Activated CD4-positive, alpha-beta T cell treated with anti-CD3 and anti-CD28 coated beads, Interleukin-2, amount 50 U/mL, for 16 hours (primary cell): ENCODE measurements at places on chromosomes 4 and X.
A peak's percentile ranks its signal among the peaks of the same experiment; 100 is the strongest.

DNA sequence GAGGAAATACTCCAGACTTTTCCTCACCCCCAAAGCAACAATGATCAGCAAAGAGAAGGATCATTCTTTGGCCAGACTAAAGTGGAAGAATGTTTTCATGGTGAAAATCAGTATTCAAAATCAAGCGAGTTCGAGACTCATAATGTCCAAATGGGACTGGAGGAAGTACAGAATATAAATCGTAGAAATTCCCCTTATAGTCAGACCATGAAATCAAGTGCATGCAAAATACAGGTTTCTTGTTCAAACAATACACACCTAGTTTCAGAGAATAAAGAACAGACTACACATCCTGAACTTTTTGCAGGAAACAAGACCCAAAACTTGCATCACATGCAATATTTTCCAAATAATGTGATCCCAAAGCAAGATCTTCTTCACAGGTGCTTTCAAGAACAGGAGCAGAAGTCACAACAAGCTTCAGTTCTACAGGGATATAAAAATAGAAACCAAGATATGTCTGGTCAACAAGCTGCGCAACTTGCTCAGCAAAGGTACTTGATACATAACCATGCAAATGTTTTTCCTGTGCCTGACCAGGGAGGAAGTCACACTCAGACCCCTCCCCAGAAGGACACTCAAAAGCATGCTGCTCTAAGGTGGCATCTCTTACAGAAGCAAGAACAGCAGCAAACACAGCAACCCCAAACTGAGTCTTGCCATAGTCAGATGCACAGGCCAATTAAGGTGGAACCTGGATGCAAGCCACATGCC is 89.7 kb downstream of the TET2 start:
- DNase-seq: no peak

DNA sequence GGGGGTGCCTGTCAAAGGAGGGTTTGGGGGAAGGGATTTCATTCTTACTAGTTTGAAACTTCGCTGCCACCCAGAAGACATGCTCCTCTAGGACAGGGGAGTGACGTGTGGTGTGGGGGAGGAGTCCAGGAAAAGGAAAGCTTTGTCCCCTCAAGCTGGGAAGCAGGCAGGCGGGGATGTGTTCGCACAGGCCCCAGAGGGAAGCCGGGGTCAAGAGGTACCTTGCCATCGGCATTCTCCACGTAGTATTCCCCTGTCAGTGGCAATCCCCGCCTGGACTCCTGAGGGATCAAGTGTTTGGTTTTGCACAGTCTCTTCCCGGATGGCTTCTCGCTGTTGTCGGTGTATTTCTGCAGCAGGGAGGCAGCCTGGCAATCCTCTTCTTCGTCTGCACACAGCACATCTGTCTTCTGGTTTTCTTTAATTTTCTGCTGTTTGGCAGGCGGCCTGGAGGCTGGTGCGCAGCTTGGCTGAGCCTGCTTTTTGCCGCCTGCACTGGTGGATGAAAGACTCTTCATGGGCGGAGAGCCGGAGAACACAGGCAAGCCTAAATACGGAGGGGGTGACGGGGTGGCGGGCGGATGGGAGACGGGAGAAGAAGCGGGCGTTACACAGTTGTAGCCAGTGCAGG is 35.1 kb downstream of the BCOR start:
- no peak for DNase-seq

GRCh38 chr4:58658701-58659100 is 1548.5 kb upstream of the IGFBP7 start:
- no peak for DNase-seq

GRCh38 chr4:23877758-23878229 is 12.1 kb downstream of the PPARGC1A start:
- DNase-seq: no peak

DNA sequence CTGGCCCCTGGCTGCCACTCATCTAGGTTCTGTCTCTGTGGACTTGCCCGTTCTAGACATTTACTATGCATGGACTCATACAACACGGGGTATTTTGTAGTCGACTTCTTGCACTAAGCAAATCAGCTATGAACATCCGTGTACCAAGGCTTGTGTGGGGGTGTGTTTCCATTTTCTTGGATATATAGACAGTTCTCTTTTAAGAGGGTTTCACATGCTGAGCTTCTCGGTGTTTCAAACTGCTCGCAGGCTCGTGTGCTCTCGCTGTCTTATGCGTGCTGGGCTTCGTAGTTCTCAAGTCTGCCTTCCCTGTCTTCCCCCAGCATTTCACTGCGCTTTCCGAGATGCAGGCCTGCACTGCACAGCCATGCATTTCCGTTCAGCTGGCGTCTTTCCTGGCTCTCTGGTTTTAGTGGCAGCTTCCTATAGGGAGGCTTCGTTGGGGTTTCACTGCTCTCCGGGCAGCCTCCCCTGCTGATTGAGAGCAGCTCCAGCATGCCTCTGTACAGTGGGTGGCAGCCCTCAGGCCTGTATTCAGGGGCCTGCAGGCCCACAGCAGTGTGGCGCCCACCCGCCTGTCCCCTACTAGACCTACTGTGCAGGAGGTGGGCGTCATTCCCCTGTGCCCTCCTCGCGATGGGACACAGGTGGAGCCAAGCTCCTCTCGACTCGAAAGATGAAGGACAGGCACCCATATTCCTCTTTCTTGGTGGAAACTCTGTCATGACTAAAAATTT is 27.6 kb downstream of the ZBTB49 start:
- DNase-seq: no peak

DNA sequence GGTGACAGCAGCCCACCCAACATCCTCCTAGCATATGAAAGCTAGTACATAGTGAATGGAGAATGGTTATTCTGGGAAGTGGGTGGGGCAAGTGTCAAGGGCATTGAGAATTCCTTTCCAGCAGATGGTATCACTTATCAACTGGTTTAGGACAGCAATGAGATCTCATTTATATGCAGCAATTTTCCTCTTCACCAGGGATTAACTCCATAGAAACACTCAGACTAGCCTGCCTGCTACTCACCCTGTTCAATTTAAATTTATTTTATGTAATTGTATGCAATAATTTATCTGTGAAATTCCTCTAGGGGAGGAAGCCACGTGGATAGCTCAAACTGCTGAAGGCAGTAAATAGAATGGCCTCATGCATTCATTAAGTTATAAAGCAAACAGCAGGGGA is 101.6 kb upstream of the MID1IP1 start:
- no peak for DNase-seq

DNA sequence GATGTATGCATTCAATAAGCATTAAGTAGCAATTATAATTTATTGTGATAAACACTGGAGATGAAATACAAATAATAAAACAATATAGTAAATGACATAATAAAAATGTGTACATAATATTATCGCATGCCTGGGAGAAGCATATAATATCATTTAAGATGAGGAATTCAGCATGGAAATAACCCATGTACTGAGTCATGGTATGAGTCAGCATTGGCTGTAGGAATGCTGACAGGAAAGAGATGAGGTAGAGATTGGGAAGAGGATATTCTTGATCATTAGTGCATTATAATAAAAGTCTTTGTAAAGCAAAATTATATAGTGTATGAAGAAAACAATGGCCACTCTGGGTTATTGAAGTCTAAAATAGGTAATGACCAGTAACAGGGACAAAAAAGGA is 82.8 kb downstream of the MAGEB10 start:
- no peak for DNase-seq

GRCh38 chr4:146265950-146266490 is 51.7 kb downstream of the REELD1 start:
- no peak for DNase-seq

DNA sequence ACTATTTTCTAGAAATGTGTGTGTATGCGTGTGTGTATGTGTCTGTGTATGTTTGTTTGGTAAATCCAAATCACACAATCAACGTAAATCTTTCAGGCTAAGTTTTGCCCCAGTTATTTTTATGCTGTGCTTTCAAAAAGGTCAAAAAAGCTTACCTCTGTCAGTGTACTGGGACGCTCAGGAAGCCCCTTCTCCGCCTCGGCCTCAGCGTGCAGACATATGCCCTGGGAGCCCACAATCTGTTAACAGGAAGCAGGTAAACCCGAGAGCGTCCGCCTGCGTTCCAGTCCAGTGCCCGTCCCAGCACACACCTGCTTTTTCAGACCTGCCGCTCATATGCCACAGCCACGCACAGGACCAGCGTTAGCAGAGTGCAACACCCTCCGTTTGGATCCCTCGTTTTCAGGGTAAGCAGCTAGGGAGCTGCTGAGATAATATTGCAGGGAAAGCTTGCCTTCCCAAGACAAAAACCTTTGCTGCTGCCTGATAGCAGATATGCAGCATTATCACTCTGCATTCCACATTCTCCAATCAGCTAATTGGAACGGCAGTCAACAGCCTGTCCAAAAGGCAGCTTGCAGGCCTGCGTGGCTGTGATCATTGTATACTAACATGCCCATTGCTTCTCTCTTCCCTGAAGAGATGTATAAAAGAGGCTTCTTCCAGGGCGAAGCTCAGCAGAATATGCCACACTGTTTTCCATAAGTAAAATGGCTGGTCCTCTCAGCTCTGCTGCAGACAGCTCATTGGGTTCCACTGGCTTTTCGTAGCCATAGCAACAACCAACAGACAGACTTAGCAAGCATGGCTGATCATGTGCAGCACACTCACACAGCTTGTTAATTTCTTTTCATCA is at the start of gene SORBS2:
Gene SORBS2 (minus strand): TSS at position 686 of the 856 bp plus-strand sequence. CDS start 121,623 bp downstream, outside the sequence.
- DNase-seq: no peak

DNA sequence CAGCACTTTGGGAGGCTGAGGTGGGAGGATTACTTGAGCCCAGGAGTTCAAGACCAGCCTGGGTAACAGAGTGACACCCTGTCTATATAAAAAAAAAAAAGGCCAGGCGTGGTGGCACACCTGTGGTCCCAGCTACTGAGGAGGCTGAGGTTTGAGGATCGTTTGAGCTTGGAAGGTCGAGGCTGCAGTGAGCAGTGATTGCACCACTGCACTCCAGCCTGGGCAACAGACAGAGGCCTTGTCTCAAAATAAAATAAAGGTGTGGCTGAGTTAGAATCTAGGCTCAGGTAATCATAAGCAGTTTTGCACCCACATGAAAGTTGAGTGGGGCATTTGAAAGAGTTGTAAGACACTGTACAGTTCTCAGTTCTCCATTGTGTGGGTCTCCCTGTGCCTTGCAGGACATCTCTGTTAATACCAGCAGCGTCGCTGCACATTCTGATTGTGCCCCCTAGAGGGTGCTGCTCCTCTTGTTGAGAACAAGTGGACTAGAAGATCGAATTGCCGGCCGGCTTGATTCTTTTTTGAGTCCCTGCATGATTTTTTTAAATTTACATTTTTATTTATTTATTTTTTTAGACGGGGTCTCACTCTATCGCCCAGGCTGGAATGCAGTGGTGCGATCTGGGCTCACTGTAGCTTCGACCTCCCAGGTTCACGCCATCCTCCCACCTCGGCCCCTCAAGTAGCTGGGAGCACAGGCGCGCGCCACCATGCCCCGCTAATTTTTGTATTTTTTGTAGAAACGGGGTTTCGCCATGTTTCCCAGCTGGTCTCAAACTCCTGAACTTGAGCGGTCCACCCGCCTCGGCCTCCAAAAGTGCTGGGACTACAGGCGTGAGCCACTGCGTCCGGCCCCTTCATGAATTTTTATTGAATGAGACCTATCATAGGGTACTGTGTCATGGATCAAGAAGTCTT is 73.6 kb upstream of the RBMX start:
- DNase-seq: peak; percentile 73

GRCh38 chr4:8761167-8761823 is 110.3 kb downstream of the HMX1 start:
- DNase-seq: no peak

GRCh38 chr4:134632056-134632455 is 430.5 kb upstream of the PABPC4L start:
- no peak for DNase-seq

- no peak for DNase-seq
Measured at GRCh38 chr4:89259301-89260028, 48.1 kb downstream of the GPRIN3 start.

- no peak for DNase-seq
Measured at GRCh38 chr4:152690706-152691651, 11.2 kb upstream of the TMEM154 start.

DNA sequence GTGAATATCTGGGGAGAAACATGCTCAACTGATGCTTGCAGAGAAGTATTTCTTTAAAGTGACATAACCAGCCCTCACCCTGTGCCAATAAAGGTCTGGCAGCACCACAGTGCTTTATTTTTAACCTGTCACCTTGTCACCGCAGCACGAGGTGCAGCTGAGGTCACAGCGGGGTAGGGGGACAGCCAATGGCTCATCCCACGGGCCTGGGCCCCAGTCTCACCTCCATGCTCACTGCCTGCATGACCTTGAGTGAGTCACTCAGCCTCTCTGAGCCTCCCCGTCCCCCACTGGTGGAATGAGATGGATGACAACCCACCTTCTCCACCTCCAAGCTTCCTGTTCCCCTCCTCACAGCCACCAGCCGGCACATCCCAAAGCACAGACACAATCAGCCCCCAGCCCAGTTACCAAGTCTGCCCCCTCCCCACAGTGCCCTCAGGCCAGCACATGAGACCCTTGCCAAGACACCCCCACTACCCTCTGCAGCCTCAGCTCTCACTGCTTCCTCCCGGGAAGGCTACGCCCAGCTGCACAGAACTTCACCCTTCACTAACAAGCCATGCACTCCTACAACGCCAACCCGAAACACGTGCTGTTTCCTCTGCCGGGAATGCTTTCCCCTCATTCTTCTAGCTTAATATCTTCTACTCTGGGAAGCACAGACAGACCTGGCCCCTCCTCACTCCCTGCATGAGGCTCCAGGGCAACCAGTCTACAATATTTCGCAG is 24.9 kb upstream of the MAN2B2 start:
- DNase-seq: no peak

GRCh38 chr4:3286335-3287175 is 6.3 kb upstream of the RGS12 start:
- DNase-seq: no peak

DNA sequence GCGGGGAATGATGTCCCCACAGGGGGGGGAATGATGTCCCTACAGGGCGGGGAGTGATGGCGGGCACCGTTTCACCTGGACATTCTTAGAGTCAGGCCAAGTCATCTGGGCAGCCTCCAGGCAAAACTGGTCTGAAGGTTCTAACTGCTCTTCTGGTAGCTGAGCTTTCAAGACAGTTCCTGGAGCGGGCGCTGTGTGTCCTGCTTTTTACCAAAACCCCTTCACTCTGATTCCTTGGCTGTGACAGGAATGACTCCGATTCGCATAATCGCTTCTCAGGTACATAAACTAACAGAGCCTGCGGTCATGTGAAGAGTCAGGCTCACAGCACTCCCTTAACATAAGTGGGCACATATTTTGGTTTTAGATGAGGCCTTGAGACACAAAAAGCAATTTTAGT is 836.0 kb downstream of the TRIML1 start:
- DNase-seq: no peak

DNA sequence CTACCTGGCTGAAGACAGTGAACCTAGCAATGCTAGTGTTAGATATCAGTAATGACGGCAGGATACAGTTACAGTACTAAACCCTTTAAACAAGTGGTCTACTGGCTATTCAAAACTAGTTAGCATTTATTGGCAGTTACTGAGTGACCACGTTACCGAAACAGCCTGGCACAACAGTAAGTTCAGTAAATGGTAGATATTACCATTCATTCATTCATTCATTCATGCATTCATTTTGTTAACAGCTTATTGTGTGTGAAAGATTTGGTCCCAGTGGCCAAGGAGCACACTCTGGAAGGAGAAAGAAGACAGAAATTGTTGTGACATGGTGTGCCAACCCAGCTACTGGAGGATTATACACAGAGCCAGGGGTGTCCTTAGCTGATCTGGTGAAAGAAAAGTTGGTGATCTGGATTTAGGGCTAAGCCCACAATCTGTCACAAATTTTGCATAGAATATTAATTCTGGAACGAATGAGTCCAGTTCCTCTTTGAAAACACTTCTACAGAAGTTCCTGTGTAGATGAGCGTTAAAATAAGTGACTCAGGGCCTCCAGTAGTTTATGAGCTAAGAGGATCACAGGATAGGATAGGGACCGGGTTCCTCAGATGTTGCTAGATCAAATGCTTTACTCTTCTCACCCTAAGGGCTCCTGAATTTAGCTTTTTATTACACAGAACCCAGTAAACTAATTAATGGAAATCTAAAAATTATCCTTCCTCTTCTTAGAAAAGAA is 179.1 kb downstream of the CBR4 start:
- DNase-seq: no peak
